ENCODE measurements at places on chromosomes 5 and 9.

GRCh38 chr9:131734165-131734610 lies 5.7 kb downstream of the RAPGEF1 start:
- DNase-seq = no peak

DNA sequence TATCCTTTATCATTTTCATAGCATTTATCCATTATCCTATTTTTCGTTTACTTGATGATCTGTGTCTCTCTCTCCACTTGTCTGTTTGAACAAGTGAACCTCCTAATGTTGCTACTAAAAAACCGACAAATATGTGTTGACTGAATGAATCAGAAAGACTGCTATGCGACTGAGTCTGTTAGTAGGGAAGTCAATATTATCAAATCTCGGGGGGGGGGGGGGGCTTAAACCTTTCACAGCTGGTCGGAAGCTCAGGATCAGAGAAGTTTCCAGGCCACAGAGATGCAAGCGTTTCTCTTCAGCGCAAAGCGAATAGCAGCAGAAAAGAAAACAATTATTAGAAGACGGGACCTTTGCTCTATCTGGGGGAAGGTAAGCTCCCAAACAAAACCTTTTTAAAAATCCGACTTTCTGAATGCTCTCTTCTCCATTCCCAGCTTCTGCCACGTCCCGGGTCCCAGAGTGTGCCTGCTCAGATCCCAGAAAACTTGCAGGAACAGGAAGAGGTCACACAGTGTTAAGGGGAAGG lies 412 bp downstream of the RIOK2 start:
- DNase-seq = no peak

DNA sequence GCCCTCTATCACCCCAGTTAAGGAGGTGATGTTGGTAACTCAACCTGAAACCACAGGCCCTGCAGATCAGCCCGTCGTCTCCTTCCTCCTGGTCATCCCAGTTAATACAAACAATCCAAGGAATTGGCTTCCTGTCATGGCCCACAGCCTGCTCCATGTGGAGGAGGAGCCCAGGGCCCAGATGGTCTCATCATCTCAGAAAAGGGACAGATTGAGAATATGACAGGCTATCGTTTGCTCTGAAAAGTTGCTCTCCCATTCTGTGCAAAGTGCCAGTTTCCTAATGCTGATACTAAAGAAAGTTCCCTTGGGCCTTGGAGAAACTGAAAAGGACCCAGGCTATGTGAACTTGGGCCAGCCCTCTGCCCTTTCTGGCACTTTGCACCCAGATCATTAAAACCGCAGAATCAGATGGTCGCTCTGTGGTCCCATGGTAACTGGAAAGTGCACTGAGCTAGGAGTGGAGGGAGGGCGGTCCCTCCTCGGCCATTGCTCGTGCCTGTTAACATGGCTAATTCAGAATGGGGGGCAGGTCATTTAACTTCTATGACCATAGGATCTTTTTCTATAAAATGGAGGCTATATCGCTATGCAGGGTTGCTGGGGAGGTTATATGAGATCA lies 675 bp upstream of the SPAAR start:
- no peak for DNase-seq

GRCh38 chr5:171857489-171857876 lies 71.9 kb downstream of the SMIM23 start:
- no peak for DNase-seq

GRCh38 chr5:105554568-105555169 lies 1992.1 kb upstream of the NUDT12 start:
- DNase-seq = no peak

- no peak for DNase-seq
These were observed 32.9 kb upstream of the TGFBR1 start for GRCh38 chr9:99072040-99072394.

- DNase-seq = no peak
These were observed 21.1 kb upstream of the CDKN2AIPNL start for GRCh38 chr5:134432677-134433359.

DNA sequence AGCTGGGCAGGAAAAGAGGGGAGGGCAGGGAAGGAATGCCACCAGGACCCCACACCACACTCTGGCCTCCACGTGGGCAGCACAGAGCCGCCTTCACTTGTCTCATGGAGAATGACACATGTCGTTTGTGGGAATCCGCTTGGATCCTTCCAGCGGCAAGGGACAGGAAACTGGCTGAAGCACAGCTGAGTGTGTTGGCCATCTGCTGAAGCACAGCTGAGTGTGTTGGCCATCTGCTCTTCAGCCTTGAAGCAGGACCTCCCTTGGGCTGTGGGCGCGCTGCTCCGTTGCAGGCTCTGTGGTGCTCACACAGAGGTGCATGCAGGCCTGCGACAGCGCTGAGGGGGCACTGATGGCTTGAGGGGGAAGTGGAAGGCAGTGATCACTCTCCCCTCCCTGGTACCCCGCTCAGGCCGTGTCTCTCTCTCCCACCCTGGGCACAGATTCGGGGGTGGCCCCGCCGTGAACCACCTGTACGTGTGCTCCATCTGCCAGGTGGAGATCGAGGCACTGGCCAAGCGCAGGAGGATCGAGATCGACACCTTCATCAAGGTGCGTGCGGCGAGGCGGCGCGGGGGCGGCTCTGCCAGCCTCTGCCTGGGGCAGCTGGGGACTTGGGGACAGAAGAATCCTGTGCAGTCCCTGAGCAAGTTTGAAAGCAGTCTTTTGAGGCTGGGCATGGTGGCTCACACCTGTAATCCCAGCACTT lies 40.6 kb downstream of the USP20 start:
- DNase-seq = no peak

- no peak for DNase-seq
These were observed 35.2 kb downstream of the DDX4 start for GRCh38 chr5:55773057-55773456.

GRCh38 chr5:176748073-176748966 lies 62.0 kb upstream of the UNC5A start:
- no peak for DNase-seq

GRCh38 chr5:107812570-107813141 lies 141.9 kb upstream of the EFNA5 start:
- DNase-seq = no peak

- no peak for DNase-seq
These were observed 1.6 kb upstream of the ANXA2R start for GRCh38 chr5:43041669-43042175.

DNA sequence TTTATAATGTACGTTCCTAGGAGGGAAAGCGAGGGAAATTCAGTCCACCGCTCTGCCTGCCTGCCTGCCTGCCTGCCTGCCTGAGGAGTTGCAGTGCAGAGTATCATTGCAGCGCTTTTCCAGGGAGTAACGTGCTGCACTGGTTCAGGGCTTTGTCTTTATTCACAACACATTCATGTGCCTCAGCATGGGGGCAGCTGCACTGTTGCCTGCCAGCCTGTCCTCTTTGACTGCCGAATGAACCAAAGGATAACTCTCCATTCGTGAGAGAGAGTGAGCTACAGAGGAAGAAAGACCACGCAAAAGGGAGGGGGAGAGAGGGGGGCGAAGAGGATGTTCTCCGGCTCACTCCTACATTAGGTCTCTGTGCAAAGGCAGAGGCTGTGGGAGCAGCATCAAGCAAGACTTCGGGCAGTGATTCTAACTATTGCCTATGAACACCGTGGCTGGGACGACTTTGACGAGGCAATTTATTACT lies 791.2 kb downstream of the MAT2B start:
- no peak for DNase-seq

DNA sequence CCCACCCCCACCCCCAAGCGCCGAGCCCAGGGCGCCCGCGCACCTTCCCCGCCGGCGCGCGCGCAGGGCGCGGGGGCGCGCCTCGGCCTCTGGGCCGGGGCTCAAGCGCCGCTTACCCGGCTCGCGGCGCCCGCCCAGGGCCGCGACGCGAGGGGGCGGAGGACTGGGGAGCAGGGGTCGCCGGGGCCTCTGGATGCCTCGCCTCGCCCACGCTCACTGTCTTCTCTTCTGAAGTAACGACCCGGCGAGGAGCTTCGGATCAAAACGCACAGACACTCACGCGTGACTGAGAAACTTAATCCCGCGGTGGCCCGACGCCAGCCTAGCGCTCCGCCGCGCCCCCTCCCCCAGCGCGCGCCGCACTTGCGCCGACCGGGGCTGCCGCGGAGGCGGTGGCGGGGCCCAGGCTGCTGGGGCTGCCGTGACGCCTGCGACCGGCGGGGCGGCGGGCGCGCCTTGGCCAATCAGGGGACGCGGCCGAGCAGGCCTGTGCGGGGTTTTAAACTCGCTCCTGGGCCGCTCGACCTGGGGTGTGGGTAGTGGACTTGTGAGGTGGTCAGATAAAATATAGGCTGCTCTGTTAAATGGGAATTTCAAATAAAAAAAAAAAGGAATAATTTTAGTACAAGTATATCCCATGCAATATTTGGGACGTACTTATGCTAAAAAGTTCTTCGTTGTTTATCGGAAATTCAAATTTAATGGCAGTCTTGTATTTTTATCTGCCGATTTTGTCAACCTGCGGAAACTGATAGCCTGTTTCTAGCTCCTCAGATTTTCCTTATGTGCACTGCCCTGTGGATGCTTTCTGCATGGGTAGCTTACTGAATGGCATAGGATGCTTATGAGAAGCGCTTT lies at the start of gene MPDZ:
Gene MPDZ (minus strand): TSS at position 409 of the 858 bp plus-strand sequence. CDS start 29,377 bp downstream, outside the sequence.
- DNase-seq = peak; percentile 54

- no peak for DNase-seq
These were observed 435.1 kb downstream of the SPATA31D1 start for GRCh38 chr9:82423700-82424099.

- DNase-seq = no peak
These were observed 9.4 kb upstream of the PLEKHG4B start for GRCh38 chr5:82570-82969.

DNA sequence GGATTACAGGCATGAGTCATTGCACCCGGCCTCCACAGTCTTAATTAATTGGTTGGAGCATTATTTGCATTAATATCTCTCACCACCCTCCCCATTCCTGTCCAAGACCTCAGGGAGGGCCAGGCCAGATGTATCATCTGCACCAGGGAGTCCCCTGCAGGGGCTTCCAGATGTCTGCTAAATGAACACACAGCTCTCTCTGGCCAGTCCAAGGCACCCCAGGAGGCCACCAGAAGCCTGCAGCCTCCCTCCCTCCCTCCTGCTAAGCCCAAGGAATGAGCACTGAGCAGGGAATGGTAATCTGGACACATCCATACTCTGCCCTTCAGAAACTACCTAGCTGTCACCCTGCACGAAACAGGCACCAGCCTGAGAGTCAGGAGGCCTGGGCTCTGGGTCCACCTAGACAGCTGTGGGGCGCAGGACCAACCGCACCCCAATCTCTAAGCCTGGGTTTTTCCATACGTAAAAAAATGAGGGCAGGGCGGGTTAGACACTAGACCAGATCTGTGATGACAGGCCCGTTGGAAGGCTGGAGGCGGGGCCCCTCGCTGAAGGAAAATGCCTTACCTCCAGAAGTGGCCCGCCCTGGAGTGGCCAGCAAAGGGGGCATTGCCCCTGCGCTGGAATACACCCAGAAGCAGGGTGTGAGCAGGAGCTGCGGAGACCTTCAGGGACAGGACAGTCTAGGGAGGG lies 8.3 kb downstream of the CIZ1 start:
- DNase-seq = no peak

GRCh38 chr5:125575891-125576505 lies 829.6 kb upstream of the ZNF608 start:
- peak; percentile 28 for DNase-seq

- no peak for DNase-seq
These were observed 776.0 kb upstream of the ACO1 start for GRCh38 chr9:31608416-31608815.

DNA sequence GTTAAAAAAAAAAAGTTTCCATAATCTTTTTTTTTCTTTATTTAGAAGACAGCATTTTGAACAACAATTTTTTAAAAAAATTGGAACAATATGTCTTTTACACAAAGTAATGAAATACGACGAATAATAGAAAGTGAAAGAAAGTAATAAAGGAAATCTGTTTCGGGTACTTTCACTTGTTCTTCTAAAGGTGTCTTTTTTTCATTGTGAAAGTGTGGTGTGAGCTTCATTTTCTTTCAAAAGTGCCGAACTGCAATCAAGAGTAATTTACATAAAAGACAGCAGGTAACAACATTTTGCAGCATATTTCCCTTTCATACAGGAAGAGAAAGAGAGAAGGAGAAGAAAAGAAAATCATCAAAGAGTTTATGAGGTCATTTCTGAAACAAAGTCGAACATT lies 159.7 kb upstream of the CDH12 start:
- no peak for DNase-seq

DNA sequence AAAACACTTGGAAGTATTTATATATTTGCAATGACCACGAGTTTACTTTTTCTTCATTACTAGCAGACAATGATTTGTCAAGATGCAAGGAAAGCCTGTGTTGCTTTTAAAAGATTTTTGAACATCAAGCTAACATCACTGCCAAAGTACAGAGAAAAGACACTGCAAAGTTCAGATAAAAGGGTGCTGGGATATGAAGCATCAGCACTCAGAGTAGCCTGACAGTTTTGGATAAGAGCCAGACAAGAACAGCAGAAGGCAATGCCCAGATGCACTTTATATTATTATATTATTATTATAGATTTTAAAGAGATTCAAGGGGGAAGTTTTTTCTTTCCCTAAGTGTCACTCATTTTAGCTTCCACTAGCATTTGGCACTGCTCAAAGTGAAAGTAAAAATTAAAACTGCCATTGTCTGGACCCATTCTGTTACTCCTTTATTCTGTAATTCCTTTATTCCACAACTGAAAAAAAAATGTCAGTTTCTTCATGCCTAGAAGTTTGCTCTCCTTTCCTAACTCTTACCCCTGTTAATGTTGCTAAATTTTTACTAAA lies 240.6 kb downstream of the EFNA5 start:
- no peak for DNase-seq

- no peak for DNase-seq
These were observed 9.5 kb downstream of the SPDL1 start for GRCh38 chr5:169592937-169593650.

DNA sequence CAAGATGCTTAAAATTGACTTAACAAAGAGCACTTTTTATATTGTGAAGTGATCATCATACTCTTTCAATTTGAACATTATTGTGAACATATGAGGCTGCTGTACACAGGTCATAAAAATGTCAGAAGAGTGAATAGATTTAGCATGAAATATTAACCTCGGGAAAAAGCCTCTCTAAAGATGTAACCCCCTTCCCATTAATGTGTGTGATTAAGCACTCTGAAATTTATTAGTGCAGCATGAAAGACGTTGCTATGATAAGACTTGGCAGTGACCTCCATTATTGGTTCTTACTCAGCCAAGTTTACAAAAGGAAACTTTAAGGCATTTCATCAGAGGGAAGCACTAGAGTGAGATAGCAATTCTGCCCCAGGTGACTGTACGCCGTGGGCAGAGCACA lies 326.5 kb downstream of the NTRK2 start:
- DNase-seq = no peak

GRCh38 chr5:107619781-107620180 lies 51.0 kb downstream of the EFNA5 start:
- no peak for DNase-seq

- DNase-seq = peak; percentile 83
These were observed at the start of gene RABEPK for GRCh38 chr9:125200216-125201047. Gene RABEPK (plus strand): TSS chr9:125200542. CDS start chr9:125203014, 2,472 bp downstream.

- no peak for DNase-seq
These were observed 26.2 kb upstream of the SNX18 start for GRCh38 chr5:54491326-54491725.

- DNase-seq = no peak
These were observed 46.3 kb upstream of the TNFSF15 start for GRCh38 chr9:114852050-114852594.
